C1 segment of cervical spinal cord (tissue), 14 donors: ENCODE measurements at places on chromosomes 13 and 19.

DNA sequence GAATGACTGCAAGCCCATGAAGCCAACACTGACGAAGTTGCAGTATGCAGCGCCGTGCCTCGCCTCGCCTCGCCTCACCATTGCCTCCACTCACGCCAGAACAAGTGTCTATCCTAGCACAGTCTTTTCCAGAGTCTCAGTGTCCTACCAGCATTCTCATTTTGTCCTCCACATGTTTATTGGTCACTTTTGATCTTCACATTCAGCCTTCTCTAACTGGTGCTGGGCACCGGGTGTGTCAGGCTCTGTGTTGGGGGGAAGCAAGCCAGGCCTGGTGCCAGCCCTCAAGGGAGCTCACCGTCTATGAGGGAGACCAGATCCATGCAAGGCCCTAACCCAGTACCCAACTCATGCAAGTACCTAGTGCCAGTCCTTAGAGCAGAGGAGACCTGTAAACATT, 69.7 kb upstream of the GPR183 start:
- no peak for DNase-seq

DNA sequence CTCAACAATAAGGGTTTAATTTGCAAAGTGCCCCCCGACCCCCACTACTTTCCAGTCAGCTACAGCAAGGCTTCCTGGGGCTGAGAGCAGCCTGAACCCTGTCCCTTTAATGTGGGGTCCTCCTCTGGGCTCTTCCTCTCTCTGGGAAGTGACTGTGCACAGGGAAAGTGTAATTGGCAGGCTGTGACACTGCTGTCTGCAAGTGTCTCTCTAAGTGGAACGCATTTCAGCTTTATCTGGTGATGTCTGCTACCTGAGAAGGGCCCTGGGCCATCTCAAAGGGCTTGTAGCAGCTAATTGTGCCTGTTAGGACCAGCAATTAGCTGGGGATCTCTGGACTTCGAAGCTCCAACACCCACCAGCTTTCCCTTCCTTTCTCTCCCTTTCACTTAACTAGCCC, 406.6 kb downstream of the TSHZ3 start:
- no peak for DNase-seq

DNA sequence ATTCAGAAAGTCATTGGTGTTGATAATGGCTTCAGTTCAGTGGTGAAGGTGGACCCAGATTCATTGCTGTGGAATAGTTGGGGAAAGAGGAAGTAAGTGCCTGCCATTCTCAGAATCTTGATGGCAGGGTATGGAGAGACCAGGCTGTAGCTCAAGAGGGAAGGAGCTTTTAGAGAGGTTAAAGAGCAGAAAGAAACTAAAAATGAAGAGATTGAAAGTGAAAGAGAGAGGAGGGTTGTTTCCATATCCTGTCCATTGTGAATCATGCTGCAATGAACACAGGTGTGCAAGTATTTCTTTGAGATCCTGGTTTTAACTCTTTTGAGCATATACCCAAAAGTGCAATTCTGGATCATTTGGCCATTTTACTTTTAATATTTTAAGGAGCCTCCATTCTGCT, 12.5 kb downstream of the GJB6 start:
- DNase-seq = no peak

DNA sequence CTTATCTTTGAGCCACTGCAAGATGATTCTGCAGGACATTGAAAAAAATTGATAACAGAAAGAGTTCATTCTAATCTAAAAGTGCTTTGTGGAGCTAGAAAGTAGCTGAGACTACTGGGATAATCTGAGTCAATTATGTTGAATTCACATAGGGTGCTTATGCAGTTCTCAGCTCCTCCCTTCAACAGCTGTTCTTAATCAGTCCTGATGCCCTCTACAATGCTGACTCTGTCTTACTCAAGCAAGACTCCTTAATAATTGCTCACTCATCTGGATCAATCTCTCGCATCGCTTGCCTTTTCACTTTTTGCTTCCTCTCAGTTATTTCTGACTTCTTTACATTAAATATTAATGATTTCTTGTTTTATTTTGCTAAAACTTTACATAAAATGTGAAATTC, 182.1 kb downstream of the PCDH17 start:
- no peak for DNase-seq

DNA sequence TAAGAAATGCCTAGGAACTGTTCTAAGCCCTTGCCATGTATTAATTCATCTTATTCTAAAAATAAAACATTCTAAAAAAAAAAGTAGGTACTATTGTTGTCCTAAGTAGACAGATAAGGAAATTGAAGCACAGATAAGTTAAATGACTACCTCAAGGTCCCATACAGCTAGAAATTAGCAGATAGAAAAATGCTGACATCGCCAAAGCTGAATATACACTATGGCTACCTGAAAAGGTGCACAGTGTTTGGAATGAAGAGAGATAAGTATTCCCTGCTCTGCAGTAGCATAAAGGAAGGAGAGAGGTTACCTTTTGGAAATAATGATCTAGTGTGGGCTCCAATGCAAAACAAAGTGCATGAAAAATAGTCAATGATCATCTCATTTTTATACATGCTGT, 65.3 kb downstream of the DCT start:
- no peak for DNase-seq

- no peak for DNase-seq
Measured at GRCh38 chr13:41388143-41388881, 69.0 kb upstream of the RGCC start.

DNA sequence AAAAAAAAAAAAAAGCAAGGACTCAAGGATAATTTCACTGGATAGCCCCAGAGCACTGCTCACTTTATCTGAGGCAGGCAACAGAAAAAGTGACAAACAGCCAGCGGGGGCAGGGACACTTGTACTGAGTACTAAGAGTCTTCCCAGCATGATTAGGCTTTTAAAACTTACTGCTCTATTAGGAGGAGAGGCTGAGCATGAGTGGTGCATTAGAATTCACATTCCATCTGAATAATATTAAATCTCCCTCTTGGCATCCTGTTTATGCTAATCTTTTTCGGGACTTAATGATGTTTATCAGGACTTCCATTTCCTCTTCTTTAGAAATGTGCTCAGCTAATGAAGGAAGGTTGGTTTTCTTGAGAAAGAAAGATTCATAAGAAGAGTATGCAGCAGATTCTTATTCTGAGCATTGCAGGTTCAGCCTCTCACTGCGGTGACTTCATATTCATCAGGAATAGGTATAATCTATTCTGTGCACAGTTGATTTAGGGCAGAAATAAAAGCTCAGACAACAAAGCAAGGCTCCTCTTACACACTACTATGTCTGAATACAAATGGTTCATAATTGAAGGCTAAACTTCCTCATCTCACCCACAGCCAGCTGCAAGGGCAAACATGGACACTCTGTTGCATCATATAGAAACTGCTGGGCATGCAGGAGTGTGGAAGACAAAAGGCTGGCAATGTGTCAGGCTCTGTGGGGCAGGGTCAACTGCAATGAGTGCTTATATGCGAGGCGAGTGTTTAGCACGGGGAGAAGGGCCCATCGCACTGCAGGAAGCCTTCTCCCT, 107.0 kb downstream of the KL start:
- DNase-seq = no peak

GRCh38 chr13:41546372-41547190, 89.2 kb downstream of the RGCC start:
- DNase-seq = no peak

DNA sequence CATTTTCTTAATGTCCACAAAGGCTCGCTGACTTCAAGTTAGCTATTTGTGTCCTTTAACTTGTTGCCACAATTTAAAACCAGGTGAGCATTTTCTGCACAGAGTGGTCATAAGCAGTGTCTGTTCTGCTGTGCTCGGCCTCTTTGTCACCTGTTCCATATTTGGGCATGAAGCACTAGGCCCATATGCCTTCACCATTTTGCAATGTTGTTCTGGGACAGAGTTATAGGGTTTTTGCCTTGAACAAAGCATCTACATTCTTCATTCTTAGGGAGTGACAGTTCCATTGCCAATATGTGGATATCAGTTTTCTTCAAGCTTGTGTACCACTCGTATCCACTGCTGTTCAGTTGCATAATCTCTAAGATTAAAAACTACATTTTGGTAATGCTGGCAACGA, 56.1 kb downstream of the LRCH1 start:
- no peak for DNase-seq

DNA sequence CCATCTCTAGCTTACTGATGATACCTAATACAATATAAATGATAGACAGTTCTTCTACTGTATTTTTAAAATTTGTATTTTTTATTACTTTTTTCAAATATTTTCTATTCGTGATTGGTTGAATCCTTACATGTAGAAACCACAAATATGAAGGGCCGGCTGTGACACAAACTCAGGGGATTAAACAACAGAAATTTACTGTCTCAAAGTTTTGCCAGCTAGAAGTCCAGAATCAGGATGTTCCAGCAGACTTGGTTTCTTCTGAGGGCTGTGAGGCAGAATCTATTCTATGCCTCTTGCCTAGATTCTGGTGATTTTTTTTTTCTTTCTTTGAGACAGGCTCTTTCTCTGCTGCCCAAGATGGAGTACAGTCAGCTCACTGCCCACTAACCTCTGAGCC, 13.8 kb downstream of the FPR1 start:
- no peak for DNase-seq
